ENCODE measurements at places on chromosomes 12 and 14.

DNA sequence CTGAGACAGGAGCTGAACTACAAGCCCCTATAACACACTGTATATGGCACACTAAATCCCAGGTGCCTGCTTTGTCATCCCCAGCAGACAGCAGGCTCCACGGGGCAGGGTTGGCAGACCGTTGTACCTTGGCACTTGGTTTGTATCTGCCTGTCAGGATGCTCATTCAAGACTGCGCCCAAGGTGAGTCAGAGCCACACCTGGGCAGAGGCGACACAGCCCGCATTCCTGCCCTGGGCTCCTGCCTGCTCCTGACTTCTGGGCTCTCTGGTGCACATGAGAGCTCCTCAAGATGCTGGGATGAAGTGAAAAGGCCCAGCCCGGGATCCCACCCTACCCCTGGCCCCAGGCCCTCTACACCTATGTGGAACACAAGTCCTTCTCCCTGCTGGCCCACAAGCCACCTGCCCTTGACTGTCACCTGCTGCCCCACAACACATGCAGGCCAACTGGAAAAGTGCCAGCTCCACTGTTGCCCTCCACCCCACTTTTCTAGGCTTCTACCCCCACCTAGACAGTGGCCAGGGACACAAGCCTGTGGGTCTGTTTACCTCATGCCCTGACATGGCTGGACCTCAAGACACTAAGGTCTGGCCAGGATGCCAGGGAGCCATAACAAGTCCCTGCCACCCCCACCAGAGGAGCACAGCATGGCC lies 30.8 kb upstream of the PNMA1 start:
- peak; percentile 15 for DNase-seq

DNA sequence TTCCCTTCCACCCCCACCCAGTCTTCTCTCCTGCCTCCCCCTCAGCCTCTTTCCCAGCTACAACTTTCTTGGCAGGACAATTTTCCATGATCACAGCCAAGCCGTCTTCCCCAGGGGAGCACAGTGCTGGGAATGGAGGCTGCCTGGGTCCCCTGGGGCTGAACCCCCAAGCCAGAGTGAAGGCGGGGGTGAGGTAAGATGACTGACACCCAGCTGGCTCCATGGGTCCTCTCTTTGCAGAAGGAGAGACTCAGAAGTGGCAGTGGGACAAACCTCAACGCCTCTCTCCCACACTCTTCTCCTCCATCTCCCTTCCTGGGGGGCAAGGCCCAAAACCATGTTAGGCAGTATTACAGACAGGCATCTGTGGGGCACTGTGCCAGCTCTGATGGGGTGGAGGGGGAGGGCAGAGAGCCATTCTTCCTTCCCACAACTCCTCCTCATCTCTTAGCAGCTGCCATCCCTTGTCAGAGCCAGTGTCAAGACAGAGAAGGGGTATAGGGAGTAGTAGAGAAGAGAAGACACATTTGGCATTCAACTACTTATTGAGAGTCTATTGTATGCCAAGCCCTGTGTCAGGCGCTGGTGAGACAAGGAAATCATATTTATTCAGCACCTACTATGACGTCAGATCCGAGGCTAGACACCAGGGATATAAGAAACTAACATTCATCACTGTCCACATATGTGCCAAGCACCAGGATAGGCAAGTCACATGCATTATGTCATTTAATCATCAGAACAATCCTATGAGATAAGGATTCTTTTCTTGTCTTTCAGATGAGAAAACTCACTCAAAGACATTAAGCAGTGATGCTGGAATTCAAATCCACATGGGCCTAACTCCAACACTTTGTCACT lies 3.6 kb downstream of the ITGA7 start:
- peak; percentile 88 for DNase-seq

DNA sequence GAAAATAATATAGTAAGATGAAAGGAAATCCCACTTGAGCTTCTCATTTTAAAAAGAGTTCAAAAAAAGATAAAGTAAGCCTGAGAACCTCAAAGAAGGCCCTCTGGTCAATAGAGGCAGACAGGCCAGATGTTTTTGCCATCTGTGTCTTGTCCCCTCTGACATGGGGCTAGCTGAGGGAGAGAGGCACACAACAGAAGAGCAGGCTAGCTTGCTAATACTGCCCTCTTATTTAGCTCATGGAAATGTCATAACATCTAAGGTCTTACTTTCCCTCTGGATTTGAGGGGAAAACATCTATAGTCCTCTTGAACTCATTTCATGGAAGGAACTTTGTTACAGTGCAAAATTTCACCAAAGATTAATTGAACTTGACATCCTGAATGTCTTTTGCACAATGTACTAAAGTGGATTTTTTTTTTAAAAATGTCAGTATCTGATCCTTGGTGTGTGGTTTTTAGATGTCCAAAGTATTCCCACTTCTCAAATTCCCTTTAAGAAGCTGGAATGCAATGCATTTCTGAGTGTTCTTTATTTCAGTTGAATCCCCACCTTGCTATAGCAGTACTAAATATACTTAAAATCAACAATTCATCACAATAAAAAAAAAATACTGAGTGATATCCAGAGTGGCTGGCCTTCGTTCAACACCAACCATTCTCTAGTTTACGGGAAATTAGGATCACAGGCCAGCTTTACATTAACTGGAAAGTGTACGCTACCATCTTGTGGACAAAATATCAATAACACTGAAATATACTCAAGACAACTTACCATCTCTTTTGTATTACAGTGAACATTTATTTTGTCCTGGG lies 176.7 kb downstream of the PAH start:
- peak; percentile 55 for DNase-seq

DNA sequence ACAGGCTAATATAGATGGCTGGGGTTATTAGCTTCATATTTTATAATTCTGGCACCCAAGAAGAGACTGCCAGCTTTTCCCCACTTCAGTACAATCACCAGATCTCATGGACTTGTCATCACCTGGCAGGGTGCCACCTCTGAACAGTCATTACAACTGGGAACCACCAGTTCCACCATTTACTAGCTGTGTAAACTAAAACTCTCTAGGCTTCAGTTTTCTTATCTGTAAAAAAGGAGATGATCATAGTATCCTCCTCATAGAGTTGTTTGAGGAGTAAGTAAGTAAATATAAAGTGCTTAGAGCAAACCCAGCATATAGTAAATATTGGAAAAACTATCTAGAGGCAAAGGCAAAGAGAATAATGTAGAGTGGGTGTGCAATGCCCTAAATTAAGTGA lies 19.3 kb downstream of the CPNE8 start:
- DNase-seq = no peak

DNA sequence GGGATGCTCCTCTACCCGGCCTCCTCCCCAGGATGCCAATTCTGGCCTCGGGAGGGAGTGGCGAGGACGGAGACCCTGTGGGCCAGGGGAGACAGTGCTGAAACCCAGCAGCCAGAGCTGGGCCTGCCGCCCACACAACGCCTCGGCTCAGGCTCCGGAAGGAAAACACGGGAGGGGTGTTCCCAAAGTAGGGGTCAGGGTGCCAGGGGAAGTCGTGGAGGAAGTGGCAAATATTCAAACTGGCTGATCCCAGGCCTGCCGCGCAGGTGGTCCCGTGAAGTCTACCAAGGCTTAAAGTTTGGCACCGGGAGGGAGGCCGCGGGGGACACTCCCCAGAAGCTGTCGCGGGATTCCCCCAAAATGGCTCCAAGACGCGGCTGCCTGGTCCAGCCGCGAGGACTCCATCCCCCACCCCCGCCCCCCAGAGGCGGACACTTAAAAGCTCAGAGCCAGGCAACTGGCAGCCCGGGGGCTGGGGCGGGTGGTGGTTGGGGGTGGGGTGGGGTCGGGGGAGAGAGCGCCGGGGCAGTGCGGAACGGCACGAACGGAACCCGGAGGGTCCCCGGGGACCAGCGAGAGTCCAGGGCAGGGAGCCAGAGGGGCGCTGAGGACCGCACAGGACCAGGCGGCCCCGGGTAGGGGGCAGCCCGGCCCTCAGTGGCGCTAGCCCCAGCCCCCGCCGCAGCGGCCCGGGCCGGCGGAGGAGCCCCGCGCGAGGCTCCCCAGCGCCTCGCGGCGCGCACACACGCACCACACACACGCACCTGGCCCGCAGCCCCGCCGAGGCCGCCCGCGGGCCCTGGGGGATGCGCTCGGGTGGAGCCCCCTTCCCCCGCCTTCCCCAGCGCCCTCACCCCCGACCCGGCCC lies 20.0 kb downstream of the BEGAIN start:
- no peak for DNase-seq

- DNase-seq = no peak
Measured at GRCh38 chr12:15130541-15130940, 90.7 kb downstream of the RERG start.

GRCh38 chr12:123091230-123092150 lies 59.4 kb downstream of the PITPNM2 start:
- no peak for DNase-seq

GRCh38 chr14:99380402-99380801 lies 100.3 kb downstream of the SETD3 start:
- no peak for DNase-seq

- DNase-seq = no peak
Measured at GRCh38 chr12:84969226-84969625, 56.6 kb upstream of the SLC6A15 start.

DNA sequence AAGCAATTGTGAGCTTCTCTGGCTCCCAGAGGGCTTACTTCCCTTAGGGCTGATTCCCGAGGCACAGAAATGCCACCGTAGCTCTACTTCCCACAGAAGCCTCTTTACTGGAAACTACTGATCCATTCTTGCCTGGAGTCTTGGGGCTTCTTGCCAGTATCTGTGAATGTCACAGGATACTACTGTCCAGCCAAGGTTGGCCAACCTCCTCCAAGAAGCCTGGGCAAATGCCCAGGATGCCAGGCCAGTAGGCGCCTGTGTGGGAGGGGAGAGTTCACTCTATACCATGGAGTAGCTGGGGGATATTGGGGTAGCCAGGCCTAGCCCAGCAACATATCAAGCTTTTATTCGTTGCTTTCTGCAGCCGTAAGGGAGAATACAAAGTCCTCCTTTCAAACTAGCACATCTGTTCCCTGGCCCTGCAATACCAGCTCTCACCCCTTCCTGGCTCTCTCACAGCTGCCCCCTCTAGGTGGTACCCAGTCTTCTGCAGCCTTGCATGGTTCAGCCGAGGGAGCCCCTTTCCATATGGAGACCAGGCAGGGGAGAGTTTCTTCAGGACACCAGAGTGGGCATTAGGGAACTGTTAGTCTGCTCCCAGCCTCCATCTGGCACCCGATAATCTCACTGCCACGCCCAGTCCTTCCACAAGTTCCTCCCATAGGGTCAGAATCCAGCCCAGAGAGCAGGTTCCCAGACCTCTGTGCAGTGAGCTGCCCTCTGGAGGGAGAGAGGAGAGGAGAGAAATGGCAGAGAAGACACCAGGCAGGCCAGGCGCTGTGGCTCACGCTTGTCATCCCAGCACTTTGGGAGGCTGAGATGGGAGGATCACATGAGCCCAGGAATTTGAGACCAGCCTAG lies 24.3 kb upstream of the PLEK2 start:
- DNase-seq = no peak

GRCh38 chr14:56055511-56055910 lies 62.7 kb upstream of the PELI2 start:
- DNase-seq = no peak

DNA sequence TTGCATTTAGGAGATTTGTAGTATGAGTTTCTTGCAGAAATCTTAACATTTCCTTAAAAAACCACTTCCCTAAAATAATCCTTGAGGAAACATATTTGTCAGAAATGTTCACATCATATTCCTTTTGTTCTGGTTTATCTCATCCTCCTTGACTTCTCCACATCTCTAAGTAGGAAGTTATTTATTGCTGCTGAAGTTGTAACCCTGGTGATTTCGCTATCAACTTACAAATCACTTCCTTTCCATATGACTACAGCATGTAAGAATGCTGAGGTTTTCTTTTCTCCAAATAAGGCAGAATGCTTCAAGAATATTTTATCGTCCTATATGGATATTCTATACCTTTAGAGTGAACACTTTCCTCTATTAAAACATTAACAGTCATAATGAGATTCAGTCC lies 751.7 kb downstream of the NRXN3 start:
- no peak for DNase-seq

GRCh38 chr12:27733052-27733656 lies 22.5 kb downstream of the MRPS35 start:
- no peak for DNase-seq

DNA sequence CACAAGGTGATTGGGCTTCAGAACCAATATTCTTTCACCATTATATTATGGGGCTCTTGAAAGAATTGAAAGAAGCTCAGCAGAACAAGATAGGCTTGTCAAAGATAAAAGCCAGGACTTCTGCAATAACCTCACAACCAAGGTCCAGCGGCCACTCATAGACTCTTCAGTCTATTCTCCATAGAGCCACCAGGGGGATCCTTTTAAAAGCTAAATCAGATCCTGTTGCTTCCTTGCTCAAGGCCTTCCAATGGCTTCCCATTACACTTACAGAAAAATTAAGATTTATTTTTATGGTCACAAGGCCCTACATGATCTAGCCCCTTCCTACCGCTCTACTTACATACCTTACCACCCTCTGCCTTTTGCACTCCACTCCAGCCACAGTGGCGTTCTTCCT lies 169.6 kb downstream of the C12orf42 start:
- DNase-seq = no peak

DNA sequence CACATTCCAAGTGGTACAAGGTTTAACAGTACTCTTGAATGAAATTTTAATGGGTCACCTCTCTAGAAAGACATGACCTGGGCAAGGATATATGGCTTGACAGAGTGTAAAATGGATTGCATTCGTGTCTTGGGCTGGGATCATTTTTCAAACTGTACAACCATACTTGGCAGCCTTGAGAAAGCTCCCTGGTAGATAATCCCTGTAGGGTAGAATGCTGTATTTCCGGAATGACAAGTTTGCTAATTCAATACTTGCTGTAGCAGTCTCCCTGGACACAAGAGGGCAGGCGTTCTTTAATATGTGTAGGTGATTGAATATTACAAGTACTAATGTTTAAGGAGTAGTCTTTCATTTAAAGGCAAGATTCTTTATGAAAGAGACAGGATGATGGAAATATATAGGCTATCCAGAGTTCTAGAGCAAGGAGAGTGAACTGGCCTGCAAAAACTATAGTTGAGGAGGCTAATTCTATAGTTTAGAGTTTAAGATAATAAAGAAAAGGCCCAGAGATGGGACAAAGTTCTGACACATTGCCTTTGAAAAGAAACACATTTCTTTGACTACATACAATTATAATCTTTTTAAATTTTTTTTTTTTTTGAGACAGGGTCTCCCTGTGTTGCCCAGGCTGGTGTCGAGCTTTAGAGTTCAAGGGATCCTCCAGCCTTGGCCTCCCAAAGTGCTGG lies 53.4 kb downstream of the PLBD1 start:
- no peak for DNase-seq

DNA sequence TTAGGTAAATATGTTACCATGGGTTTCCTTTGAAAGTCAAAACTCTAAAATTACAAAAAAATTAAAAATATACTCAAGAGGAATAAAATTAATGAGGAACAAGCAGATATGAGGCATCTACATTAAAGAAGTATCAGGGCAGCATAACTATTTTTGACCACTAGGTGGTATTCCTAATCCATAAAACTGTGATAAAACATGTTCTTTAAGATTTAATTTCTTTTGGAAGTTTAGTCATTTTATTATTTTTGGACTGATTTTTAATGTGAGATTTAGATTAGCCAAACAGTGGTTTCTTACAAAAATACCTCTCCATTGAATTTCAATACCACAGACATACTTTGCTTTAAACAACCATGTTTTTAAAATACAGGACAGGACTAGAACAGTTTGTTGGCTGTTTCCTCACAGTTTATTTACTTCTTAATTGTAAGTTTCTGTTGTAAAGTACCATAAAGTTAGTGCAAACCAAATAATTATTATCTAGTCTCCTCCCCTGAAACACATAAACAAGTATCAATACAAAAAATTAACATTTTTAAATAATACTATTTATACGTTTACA lies 49.8 kb downstream of the NTS start:
- no peak for DNase-seq

- no peak for DNase-seq
Measured at GRCh38 chr12:10027721-10028120, 2.8 kb upstream of the CLEC9A start.
